ENCODE measurements at places on chromosomes 2 and 18.

- DNase-seq: no peak
Measured at GRCh38 chr2:12074126-12074844, 327.9 kb downstream of the LPIN1 start.

- DNase-seq: no peak
Measured at GRCh38 chr2:113867571-113867970, 22.3 kb upstream of the ACTR3 start.

GRCh38 chr2:172013396-172013795 lies 13.6 kb downstream of the METAP1D start:
- DNase-seq: no peak

GRCh38 chr18:54906331-54907185 lies 52.7 kb downstream of the CCDC68 start:
- DNase-seq: no peak

- no peak for DNase-seq
Measured at GRCh38 chr2:201249889-201250288, 10.4 kb upstream of the CASP8 start.

DNA sequence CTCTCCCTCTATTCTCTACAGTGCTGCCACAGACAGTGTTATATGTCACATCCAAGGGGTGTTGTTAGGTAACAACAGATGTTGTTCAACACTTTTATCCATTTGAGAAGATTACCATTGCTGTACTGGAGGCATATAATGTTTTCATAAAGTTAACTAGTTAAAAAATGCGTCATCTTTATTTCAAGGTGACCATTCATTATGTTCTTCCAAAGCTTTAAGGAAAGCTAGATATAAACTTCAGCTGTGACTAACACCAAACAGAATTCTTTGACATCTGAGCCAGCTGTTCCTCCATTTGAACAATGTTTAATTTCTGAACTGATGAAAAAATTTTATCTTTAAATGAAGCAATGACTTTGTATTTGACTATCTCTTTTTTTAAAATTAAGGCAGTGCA lies 1099.6 kb upstream of the TMEFF2 start:
- no peak for DNase-seq

GRCh38 chr2:101348883-101349282 lies 38.4 kb downstream of the CREG2 start:
- no peak for DNase-seq

DNA sequence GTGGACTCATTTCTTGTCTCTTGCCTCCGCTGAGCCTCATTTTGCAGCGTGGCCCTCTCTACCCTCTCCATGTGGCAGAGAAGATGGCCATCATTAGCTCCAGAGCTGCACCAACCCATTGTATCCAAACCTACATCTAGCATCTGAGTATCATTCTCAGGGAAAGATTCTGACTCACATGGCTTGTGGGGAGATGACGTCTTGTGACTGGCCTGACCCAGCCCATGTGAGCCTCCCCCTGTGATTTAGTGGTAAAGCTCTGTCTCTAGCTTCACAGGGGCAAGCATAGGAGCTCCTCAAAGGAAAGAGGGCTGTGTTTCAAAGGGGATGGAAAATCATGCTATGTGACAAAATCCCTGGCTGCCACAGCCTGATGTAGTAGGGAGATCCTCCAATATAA lies 87.4 kb upstream of the RBMS1 start:
- no peak for DNase-seq

- DNase-seq: no peak
Measured at GRCh38 chr2:187847245-187848208, 293.3 kb upstream of the TFPI start.

- no peak for DNase-seq
Measured at GRCh38 chr2:30948130-30948529, 140.9 kb upstream of the CAPN13 start.

GRCh38 chr18:55343396-55344073 lies 244.5 kb downstream of the TCF4 start:
- no peak for DNase-seq

DNA sequence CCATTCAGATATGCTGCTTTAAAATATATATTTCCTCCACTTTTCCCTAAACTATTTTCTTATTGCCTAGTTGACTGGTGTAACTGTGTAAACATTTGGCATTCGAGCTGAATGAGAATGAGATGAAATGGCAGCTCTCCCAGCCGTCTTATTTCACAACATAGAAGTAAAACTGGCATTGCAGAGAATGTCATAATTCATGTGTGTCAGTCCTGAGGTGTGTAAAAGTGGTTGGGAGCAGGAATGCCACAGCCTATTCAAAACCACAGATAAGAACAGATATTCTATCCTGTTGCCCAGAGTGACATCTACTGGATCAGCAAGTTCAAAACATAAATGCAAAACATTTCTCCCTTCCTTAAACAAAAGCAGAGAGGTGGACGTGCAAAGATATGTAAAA lies 565.5 kb upstream of the CHAC2 start:
- DNase-seq: no peak

- DNase-seq: no peak
Measured at GRCh38 chr2:222944552-222944951, 83.7 kb downstream of the ACSL3 start.

DNA sequence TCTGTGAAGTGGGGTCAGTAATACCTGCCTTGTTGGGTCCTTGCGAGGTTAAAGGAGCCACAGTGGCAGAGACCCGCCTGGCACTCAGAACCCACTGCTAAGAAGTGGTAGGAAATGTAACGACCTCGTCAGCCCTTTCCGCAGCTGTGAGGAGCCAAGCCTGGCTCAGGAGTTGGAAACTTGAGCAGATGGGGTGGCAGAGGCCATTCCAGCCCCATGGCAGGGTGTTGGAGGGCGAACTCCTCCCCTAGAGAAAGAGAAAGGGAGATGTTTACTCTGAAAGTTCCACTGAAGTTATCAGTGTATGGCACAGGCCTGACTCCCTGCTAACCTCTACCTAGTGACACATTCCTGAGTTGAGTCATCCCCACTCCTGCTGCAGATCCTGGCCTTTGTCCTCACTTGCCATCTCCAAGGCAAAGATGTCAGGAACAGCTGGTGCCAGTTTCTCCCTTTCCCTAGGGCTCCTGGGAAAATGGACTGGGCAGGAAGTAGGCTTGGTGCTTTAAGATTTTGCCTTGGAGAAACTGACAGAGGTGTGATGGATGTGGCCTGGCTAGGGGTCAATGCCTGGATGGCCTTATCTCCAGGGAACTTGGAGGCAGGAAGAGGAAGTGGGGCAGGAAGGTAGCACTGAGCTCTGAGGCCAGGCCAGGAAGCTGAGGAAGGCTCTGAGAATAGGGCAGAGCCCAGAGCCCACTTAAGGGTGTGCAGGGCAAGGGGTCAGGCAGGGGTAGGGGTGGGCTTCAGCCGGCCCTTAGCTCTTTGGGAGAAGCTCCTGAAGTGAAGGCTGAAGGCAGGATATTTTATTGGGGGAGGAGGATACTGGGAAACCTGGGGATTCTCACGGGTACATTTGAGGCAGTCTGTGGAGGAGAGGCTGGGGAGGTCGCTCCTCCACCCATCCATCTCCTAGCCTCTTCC lies 888 bp downstream of the VAMP5 start:
- no peak for DNase-seq

GRCh38 chr2:113117541-113118262 lies 9.7 kb upstream of the IL1RN start:
- no peak for DNase-seq

- no peak for DNase-seq
Measured at GRCh38 chr18:63752636-63753035, 22.6 kb upstream of the SERPINB7 start.

DNA sequence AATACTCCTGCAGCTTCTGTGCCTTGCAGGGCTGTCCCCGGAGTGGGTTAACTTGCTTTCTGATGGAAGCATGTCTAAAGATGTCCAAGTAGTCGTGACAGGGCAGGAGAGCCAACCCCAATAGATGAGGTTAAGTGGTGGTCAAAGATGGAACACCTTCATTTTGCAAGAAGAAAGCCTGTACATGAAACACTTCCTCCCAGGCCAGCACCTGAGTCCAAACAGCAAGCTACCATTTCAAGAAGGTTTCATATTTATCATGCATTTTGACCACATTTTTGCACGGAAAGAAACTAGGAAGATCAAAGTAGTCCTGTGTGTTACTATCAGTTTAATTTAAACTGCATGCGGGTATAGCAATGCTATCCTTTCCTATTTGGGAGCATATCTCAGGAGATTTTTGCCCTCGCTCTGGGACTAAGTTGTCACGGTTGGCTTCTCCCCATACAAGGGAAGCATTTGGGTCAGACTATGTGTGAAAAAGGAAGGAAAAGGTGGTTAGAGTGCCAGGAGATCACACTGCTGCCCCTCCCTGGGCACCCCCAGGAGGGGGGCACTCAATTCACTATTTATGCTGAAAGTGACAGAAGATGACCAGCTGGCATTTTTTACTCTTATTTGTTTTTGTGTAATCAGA lies 187.6 kb downstream of the ZNF521 start:
- DNase-seq: no peak

- DNase-seq: no peak
Measured at GRCh38 chr2:64322433-64322832, 131.5 kb upstream of the LGALSL start.

DNA sequence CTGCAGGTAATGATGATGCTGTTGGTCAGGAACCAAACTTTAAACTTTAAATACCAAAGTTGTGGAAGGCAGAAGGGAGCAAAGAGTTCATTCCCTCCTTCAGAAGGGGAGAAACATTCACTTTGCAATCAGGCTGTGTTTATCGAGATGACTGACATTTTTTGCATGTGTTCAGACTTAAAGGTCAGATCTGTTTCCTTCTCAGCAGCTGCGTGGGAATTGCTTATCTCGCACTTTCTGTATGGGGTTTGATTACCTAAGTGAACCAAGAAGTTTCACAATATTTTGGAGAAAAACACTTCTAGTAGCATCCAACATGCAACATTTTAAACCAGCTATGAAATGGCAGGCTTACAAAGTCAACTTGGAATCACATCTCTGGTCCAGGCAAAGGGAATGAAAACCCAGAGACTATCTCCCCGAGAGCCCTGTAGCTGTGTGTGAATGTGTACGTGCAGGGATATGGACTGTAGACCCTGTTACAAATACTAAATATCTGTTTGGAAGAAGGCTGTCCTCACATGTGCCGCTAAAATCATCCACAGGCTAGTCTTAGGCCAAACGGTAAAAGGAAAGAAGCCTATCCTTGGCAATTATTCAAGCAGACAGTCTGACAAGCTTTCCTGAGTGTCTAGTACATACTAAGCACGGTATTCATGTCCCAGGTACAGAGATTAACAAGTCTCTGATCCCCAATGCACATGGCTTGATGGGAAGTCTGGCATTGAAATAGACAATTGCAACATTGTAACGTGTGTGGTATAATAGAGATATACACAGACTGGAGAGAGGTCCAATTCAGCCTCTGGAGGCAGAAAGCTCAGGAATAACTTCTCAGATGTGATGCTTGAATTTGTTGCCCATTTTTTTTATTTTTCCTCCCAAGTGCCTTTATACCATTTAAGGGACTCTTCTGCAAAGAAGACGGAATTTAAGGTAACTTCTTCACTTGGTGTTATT lies 483.1 kb downstream of the DPP10 start:
- no peak for DNase-seq

DNA sequence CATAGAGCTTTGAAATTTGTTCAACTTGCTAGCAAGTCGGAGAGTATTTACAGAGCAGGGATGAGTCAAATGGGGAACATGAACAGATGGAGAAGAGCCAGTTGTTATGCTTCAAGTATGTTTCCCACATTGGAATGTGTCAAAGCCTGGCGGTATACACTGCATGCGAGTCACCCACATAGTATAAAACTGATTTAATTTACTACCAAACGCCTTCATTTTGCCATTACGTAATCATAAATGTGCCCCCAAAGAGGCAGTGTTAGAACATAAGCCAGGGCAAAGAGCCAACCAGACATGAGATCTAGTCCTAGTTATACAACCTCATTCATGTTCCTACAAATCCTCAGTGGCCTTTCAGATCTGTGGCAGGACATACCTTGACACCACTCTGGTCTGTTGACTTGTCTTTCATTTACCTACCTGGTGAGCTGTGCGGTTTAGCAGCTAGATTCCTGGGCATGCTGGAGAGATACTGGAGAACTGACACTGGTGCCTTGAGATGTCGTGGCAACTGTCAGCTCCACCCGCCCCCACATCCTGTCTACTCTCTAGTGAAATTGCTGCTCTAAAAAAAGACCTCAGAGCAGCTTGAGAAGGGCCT lies 21.7 kb upstream of the NRP2 start:
- DNase-seq: no peak

- no peak for DNase-seq
Measured at GRCh38 chr2:95284886-95285541, 10.8 kb downstream of the PROM2 start.

DNA sequence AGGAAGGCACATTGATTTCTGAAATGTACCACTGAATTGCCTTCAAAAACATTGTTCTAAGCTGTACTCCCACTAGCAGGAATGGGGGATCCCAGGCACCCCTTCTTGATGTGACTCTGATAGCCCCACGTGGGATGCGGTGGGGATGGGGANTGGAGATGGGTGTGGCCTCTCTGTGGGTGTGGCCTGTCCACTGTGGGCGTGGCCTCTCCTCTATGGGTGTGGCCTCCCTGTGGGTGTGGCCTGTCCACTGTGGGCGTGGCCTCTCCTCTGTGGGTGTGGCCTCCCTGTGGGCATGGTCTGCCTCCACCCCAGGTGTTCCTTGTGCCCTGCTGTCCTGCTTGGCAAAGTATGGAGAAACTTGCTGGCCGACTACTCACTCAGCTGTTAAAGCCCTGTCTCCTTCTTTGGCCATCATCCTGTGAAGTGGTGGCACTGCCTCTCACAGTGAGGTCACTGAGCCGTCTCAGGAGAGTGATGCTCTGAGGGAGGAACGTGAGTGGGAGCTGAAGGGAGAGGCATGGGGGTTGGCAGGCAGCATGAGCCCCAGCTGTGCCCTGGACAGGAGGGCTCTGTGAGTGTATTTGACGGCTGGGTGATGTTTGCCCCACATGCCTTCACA lies 6.7 kb upstream of the PARD6G start:
- no peak for DNase-seq

DNA sequence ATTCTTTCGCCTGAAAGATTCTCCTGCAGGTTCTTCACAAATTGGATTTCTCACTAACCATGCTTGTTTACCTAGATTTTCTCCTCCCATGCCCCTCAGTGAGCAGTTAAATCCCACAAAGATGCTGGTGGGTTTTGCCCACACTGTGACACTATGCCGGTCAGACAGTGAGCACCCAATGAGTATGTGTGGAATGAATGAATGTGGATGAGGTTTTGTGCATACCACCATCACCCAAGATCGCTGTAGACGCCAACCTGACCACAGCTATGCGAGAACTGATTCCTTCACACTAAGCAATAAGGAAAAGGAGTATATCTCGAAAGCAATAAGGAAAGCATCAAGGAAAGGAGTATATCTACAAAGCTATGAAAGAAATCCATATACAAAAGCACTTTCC lies 116.7 kb downstream of the PID1 start:
- DNase-seq: no peak

- DNase-seq: no peak
Measured at GRCh38 chr2:130798472-130799218, 38.1 kb upstream of the ARHGEF4 start.

GRCh38 chr18:36130883-36131653 lies 1.4 kb downstream of the ELP2 start:
- DNase-seq: no peak

GRCh38 chr2:240445961-240446663 lies 10.6 kb downstream of the GPC1 start:
- no peak for DNase-seq

- no peak for DNase-seq
Measured at GRCh38 chr2:55649211-55649610, 31.8 kb upstream of the PPP4R3B start.

All from stimulated activated CD8-positive, alpha-beta memory T cell treated with anti-CD3 and anti-CD28 coated beads, Interleukin-4, amount 100 ng/mL, for 1 hour (primary cell).